ENCODE measurements at places on chromosomes 6 and 20. TPM values are rescaled to one million over a fixed set of nuclear protein-coding genes. Genes with fewer than 3 reads are reported as not detected.

DNA sequence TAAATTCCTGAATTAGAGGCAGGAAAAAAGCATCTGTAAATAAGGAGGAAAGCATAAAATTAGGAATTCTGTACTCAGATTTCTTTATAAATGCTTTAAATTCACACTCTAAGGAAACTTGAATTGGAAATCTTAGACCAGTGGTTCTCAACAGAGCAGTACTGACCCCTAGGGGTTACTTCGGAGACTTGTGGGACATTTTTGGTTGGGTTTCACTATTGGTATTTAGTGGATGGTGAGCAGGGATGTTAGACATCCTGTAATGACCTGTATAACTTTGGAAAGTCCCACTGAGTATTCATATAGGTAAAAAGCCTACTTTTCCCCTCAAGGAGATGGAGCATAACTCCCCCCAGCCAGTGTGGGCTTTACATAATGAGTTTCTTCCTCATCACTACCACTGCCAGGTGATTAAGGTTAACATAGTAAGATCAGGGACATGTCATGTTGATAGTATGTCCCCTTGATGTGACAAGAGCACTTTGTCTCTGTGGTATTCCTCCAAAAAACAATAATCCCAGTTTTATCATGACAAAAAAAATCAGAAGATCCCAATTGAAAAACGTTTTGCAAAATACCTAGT is 31.0 kb downstream of the GLO1 start:
- DNase-seq = no peak

DNA sequence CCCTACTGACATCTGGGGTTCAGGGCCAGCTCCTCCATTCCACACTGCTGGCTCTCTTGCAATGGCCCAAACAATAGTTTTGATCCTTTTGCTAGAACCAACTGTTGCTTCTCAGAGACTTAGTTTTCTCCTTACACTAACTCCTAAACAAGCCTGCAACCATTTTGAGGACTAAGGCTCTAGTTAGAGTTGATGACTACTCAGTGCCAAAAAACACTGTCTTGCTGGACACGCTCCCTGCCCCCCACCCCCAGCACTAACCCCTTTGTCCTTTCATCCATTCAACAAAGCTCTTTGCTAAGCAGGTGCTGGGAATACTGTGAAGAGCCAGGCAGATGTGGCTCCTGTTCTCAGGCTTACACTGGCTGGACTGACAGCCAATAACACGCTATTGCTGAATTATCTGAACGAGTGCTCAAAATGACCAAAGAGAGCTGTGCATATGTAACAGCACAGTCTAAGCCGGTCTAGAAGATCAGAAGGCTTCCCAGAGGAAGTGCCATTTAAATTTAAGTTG is 17.6 kb downstream of the GCLC start:
- DNase-seq = no peak

GRCh38 chr20:53291548-53291947 is 302.1 kb downstream of the ZNF217 start:
- DNase-seq = no peak

GRCh38 chr6:41092421-41093140 is 19.8 kb downstream of the NFYA start:
- no peak for DNase-seq

DNA sequence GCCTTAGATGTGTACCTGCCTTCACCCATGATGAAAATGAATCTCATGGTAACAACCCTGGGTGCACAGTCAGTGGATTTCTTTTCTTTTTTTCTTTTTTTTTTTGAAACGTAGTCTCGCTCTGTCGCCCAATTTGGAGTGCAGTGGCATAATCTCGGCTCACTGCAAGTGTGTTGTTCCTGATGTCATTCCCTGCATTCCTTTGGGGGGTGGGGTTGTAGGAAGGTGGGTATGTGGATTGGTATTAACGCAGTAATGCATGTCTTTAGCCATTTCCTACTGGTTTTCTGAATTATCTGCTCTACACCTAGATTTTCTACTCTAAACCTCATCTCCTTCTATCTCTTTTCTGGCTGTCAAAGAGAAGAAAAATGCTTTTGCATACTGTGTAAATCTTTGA is 146.6 kb downstream of the RNF144B start:
- no peak for DNase-seq

DNA sequence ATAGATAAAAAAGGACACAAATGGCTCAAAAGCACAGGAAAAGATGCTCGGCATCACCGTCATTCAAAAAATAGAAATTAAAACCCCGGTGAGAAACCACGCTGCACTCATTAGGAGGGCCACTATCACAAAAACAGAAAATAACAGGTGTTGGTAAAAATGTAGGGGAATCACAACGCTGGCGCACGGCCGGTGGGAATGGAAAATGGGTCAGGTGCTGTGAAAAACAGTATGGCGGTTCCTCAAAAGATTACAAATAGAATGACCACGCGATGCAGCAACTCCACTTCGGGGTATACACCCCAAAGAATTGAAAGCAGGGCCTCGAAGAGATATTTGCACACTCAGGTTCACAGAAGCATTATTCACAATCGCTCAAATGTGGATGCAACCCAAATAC is 28.3 kb downstream of the NPEPL1 start:
- no peak for DNase-seq

The ROS1 gene
- total RNA-seq = 0.11 TPM

The CRISP3 gene
- total RNA-seq = 4.1 TPM

All from lower leg skin (tissue), 4 donors.